ENCODE measurements at places on chromosomes 2 and 18.

DNA sequence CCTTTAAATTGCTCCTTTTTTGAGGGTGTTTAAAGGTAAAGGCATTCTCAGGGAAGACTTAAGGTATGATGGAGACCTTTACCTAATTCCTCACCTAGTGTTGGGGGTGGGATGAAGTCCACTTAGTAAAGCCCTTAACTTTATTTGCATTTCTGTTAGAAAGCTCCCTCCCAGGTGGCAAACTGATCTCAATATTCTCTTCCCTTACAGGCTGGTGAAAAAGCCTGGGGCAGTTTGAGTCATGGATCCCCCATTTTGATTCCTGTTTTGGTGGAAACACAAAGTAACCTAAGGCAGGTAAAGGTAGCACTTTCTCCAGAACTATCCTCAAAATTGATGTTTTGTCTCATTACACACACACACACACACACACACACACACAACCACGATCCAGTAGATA lies 33.8 kb upstream of the HNRNPA3 start:
- no peak for DNase-seq

- no peak for DNase-seq
Observed at GRCh38 chr2:143117225-143117624, 12.0 kb upstream of the ARHGAP15 start.

DNA sequence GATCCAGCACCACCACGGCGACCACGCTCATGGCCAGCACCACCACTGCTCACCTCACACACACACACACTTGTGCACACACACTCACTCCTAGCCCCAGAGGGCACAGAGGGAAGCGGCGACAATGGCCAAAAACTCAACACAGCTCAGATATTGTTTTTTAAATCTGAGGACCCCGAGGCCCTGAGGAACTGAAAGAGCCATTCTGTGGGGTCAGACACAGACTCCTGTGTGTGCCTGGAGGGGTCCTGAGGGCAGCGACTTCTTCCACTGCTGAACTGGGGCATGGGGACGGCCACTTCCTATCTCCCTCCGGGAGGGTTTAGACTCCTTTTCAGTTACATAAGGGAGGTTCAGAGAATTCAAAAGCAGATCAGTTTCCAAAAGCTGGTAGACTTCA lies 116.6 kb upstream of the PXDN start:
- DNase-seq: no peak

DNA sequence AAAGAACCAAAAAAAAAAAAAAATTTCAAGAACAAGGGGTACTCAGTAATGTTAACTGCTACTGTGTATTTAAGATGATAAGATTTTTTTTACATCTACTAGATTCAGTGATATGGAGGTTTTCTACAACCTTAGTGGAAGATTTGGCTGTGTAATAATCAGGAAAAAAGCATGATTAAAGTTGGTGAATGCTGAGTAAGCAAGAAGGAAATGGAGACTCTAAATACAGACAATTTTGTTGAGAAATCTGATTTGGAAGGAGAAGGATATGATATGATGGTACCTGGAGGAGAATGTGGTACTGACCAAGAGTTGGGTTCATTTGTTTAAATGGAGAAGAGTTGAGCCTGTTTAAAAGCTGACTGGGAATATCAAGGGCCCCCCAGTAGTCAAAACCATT lies 125.1 kb downstream of the WDPCP start:
- DNase-seq: no peak

DNA sequence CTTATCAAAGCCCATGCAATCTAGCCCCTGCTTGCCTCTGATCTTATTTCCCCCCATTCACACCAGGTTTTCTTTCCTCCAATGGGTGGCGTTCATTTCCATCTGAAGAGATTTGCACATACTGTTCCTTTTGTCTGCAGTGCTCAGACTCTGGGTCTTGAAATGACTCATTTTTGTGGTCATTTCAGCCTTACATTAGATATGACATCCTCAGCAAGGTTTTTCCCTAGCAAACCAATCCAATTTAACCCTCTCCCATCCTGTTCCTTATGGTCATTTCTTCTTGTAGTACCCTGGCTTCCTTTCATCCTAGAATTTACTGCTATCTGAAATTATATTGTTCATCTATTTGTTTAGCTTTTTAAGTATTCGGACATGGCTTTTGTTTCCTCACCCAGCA lies 42.5 kb upstream of the SCN1A start:
- no peak for DNase-seq

GRCh38 chr2:100228967-100229366 lies 86.6 kb upstream of the AFF3 start:
- DNase-seq: no peak

GRCh38 chr2:16487686-16488085 lies 177.9 kb downstream of the CYRIA start:
- no peak for DNase-seq

DNA sequence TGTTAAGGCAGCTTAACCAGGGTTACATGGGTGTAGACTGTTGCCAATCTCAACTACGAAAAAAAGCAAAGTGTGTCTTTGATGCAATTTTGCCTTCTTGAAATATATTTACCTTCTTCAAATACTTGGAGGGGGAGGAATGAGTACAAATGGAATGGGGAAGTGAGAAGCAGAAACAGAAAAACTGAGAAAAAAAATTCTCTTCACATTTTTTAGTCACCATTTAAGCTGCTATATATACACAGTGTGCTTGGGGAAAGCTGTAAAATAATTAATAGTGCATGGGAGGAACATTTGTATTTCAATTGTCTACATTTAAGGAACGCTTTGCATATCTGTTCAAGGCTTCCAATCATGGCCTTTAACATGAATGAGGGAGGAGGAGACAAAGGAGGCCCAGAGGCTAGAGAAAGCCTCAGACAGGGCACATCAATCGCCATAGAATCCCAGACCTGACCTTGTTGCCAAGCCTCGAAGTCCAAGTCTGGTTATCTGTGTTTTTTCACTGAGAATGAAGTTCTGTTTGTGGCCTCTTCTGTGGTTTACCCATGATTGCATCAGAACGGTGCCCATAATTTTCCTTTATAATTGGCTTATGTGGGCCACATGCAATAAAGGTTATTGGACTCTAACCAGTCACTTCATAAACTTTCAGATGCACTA lies 158.6 kb downstream of the PIK3C3 start:
- DNase-seq: no peak

- no peak for DNase-seq
Observed at GRCh38 chr2:168461942-168462331, 5.9 kb downstream of the CERS6 start.

- DNase-seq: no peak
Observed at GRCh38 chr18:43863180-43863579, 585.9 kb upstream of the SYT4 start.

All from activated T-helper 1 cell treated with anti-CD3 and anti-CD28 coated beads, Interleukin-2, amount 50 U/mL, for 16 hours (primary cell).